ENCODE measurements at places on chromosomes 1 and 21.

- no peak for DNase-seq
Observed at GRCh38 chr1:200795156-200795555, 56.5 kb downstream of the CAMSAP2 start.

DNA sequence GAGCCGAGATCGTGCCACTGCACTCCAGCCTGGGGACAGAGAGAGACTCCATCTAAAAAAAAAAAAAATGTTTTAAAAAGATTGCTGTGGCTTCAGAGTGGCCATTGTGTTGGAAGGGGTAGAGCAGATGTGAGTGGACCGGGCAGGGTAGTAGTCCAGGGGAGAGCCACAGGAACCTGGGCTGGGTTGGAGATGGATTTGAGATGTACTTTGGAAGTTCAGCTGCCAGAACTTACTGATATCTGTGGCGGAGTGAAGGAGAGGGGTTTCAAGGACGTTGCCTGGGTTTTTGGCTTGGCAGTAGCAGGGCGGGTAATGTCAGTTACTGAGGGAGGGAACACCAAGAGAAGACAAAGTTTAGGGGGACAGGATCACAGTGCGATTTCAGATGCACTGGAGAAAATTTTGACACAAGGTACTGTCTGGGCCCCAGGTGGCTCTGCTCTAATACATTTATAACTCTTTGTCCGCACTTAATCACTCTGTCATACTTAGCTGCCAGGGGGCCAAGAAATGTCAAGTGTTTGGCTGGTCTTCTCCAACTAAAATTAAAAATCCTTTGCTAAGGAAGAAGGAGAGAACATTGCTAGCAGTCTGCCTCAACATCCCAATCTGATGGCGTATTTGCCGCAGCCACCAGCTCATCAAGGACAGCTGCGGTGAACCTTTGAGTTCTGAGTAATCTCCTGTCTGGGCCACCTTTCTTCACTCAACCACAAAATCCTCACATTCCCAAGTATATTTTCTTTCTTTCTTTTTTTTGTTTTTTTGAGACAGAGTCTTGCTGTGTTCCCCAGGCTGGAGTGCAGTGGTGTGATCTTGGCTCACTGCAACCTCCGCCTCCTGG is 9.6 kb downstream of the EPHX1 start:
- no peak for DNase-seq

DNA sequence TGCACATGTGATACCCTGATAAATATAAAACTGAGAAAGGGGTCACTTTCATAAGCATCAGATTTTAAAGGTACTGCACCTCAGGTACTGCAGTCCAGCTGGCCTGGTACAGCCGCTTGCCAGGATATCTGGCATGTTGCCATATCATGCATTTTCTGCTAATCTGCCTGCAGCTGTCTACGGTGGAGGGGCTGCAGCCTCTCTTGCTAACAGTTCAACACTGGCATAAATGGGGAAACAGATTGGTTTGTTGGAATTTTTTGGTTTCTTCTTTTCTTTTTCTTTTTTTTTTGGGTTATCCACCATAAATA is 71.5 kb downstream of the MIS18A start:
- no peak for DNase-seq

GRCh38 chr1:48931506-48932192 is 155.0 kb upstream of the BEND5 start:
- no peak for DNase-seq

DNA sequence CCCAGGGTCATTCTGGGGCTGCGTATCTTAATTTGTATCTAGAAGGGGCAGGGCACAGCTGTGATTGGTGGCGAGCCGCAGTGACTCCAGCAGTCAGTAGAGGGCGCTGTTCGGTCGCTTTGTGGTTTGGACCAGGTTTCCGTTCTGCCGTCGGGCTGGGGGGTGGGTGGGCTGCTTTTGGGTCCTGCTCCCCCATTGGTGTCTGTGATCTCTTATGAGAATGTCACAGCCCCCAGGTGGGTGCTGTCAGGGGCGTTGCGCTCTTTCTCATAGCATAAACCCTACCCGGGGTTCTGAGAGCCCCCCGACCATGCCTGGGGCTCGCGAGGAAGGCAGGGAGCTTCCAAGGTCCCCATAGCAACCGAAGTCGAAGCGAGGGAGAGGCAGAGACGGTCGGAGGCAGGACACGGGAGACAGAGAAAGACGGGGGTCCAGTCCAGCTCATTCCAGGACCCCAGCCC is 5.4 kb downstream of the TFF3 start:
- DNase-seq = peak; percentile 57

DNA sequence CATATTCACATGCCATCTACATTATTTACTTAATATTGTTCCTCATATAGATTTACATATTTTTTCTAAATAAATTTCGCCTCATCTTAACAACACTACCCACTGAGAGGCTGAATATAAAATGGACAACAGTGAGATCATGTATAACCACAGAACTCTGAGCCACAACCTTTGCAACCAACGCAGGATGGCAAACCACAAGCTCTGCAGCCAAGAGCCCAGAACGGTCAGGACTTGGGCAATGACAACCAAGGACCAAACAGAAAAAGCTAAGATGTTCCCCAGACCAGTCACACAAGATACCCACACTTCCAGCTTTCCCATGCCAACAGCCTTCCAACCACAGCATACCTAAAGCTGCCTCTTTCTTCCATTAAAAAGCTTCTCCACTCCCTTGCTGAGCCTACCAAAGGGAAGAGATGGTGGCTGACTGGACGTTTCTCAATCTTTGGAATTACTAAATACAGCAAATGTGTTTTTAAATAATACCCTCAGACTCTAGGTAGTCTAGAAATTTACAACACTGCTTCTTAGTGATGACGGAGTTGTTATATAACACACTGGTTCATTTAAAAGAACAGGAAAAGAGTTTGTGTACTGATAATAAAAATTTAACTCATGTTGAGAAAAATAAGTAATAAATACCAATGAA is 117.9 kb downstream of the AKT3 start:
- DNase-seq = no peak

DNA sequence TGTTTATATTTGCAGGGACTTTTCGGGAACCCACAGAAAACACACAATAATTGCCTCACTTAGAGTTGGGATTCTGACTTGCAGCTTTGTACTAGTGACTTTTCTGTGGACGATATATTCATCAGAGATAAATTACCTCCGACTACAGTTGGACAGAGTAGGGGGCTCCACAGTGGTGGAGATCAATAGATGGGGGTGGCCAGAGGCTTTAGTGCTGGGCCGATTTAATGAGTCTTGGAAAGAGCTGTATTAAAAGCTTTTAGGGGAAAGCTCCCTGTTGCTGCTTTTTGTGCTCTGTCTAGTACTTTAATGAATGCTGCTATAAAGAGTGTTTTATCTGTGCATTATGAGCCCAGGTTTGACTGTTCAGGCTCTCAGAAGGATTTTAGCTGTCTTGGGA is 359.2 kb upstream of the DPYD start:
- DNase-seq = no peak
